ENCODE measurements at places on chromosomes 7 and 10.

GRCh38 chr10:130396044-130396443, 259.9 kb downstream of the GLRX3 start:
- no peak for DNase-seq

DNA sequence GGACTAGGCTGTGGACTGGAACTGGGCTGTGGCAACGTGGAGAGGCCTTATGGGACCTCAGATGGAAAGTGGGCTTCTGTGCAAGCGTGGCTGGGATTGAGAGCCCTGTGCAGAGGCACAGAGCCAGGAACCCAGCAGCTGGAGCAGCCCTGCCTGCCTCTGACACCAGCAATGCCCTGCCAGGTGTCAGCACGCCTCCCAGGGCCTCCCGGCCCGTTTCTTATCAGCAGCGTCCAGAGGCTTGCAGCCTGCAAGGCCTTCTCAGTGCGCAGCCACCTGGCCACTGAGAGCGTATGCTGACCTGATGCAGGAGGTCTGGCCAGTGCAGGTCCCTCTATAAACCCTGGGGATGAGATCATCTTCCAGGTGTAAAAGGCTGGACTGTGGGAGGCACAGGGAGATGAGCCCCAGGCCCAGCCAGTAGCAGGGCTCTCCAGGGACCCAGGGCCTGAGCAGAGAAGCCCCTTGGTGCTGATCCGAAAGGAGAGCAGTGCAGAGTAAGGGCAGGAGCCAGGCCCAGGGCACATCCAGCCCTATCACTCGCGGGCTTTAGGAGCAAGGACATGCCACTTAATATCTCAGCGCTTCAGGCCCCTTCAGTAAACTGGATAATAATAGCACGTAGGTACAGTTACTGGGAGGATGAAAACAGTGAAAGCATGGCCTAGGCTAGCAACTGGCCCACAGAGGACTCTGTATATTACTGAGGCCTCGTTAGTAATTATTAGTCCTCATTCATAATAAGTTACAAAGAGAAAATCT, 38.8 kb upstream of the ANTXRL start:
- DNase-seq: no peak

- no peak for DNase-seq
Measured at GRCh38 chr7:88218836-88219605, 817 bp downstream of the SRI start.

DNA sequence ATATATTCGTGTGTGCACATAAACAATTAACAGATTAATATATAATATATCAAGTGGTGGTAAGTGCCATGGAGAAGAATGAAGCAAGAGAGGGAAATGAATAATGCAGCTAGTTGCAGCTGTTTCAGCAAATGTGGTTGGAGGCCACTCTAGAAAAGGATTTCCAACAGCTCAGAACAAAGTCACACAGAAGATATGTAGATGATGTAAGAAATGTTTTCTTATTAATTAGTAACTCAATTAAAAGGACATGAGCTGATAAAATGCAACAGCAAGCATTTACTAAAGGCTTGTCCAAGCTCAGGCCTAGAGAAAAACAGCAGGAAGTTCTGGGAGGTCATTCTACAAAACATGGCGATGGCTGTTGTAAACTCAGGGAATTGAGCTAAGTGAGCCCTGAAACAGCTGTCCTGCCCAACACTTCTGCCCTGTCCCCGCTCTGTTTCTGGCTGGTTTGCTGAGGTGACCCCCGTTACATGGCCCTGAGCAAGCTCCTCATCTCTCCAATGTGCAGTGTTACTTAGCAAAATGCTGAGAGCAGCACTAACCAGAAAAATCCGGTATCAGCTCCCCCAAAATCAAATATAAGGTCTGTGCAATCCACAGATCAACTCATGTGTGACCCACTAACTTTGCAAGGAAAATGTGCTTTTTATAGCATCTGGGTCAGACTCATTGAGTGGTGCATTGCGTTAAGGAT, 23.4 kb upstream of the C10orf67 start:
- DNase-seq: no peak

DNA sequence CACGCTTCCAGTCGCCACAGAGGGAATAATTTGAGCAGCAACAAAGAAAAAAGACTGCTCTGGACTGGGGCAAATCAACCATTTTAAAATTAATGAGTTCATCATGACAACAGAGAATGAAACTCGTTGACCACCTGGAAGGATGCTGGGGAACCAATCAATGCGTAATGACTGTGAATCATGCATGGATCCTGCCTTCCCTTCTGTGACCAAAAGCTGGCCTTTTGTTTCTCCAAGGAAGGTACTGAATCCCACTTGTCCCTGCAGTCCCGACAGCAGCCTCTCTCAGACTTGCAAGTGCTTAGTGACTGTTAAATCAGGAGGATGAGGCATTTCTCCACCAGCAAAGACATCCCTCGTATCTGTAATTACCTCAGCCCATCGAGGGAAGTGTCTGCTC, 68.0 kb upstream of the TNS3 start:
- DNase-seq: no peak

GRCh38 chr10:125206623-125207022, 46.3 kb upstream of the CTBP2 start:
- no peak for DNase-seq

DNA sequence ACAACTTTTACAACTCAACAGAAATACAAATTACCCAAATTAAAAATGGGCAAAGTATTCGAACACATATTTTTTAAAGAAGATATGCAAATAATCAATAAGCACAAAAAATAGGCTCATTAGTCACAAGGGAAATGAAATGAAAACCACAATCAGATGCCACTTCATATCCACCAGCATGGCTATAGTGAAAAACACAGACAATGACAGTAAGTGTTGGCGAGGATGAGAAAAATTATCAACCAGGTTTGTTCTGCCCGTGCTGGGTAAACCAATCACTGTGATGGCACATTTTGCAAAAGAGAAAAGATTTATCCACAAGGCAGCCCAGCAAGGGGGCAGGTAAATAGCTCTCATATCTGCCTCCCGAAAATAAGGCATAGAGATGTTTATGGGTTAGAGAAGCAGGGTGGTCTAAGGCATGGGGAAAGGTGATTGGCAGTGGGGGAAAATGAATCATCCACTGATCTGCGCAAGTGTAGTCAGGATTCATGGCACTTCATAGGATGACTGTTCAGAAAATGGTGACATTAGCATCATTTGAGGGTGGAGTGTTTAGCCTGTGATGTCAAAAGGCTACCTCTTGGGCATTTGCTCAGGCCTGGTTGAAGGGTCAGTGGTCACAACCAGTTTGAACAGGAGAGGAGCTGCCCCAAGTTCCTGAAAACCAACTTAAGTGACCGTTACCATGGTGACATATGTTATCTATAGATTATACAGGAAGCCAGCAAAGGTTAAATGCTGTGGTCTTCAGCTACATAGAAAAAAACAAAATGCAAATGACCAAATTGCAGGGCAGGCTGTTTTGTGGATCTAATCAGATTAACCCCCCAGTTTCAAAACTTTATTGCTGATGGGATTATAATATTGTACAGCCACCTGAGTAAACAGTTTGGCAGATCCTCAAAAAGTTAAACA, 8.0 kb upstream of the CFAP70 start:
- no peak for DNase-seq

- DNase-seq: no peak
Measured at GRCh38 chr7:64581926-64582894, 19.3 kb upstream of the ZNF680 start.

GRCh38 chr10:99981581-99982199, 28.1 kb downstream of the DNMBP start:
- no peak for DNase-seq

Measured in cortex of kidney (tissue), 1 donor.